ENCODE measurements at places on chromosomes 6 and 20.

DNA sequence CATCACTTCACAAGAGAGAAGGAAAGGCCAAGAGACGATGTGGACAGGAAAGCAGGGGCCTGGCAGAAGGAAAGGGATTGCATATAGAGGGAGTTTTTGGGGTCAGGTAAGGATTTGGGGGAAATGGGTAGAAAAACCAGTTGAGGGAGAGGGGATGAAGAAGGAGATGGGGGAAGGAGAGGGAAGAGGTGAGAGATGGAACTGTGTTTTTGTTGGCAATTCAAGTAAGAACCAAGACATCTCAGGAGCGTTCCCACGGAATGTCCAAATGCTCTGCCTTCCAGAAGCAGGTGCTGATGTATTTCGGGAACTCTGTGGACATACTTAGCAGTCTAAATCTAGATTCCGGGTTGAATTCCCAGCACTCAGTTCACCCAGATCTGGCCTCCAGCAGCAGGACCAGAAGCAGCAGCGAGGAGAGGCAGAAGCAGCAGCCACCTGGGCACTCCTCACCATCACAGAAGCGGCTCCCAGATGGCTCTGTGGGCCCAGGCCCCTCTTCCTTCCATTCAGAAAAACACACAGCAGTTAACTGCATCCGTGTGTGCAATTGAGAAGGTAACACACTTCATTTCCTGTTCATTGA, 88.8 kb downstream of the DZANK1 start:
- no peak for DNase-seq

DNA sequence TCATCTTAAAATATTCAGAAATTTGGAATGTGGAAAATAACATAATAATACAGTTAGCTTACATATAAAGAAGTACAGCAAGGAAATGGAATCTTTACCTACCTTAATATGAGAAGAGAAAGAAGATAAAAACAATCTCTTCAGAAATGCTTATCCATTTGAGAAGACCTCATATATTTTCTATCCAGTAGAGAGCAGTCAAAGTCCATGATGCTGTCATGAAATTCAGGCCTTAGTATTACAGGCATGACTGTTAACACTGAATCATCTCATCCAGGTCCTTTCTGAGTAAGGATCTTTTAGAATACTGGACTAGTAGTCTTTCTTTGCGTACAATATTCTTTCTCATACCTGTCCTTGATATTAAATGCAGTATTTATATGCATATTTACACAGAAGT, 713.4 kb downstream of the CD109 start:
- DNase-seq = no peak

- no peak for DNase-seq
Measured at GRCh38 chr6:102749210-102749971, 1355.9 kb downstream of the GRIK2 start.

DNA sequence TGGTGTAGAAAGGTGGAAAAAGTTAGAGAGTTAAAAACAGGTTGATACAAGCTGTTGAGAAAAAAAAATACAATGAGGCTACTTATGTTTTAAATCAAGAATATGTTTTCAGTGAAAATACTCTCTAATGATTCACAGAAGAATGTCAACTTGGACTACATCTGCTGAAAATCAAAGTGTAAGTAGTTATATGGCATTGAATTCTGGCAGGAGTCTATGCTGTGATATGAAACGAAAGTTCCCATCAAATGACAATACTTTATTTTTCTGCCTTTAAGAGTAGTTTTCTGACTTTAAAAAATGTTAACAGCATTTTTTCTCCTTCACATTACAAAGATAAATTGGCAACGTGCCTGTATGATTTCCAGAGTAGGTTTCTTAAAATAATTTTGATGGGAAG, 158.3 kb downstream of the EYA4 start:
- no peak for DNase-seq

GRCh38 chr6:124694139-124694705, 268.0 kb upstream of the RNF217 start:
- no peak for DNase-seq

- DNase-seq = no peak
Measured at GRCh38 chr6:48917233-48917632, 545.8 kb downstream of the MMUT start.

GRCh38 chr20:19969106-19969505, 48.1 kb upstream of the NAA20 start:
- no peak for DNase-seq

DNA sequence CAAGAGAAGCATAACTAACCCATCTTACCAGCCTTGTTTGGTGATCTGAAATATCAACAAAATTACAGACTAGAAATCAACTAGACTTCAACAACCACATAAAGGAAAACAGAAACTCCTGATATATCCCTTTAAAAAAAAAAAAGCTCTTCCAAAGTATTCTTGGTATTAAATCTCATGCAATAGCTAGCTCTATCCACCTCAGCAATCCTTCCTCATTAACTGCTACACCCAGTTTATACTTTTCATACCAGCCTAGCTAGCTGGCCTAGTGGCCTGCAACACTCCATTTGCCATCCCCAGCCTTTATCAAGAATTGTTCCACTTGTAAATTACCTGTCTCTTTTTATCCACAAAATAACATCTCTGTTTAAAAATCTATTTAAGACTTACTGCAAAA, 69.0 kb downstream of the BACH2 start:
- DNase-seq = no peak

DNA sequence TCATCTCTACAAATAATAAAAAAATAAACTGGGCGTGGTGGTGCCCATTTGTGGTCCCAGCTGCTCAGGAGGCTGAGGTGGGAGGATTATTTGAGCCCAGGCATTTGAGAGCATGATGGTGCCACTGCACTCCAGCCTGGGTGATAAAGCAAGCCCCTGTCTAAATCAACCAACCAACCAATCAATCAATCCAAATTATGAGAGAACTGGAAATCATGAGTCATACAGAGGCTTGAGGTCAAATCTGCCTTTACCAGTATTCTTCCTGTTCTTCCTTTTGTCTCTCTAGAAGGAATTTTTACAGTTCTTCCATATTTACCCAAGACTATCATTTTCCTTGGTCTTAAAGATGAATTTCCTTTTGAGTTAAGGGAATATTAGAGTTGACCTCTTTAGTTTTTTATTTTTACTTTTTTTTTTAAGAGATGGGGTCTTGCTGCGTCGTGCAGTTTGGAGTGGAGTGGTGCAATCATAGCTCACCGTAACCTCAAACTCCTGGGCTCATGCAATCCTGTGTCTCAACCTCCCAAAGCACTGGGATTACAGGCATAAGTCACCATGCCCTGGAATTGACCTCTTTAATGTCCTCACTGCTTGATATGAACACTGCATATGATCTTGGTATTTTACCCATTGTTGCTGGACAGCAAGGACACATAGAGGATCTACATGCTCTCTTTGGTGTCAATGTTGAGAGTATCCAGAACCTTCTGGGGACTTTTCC, 44.1 kb upstream of the TXNDC5 start:
- no peak for DNase-seq

- DNase-seq = no peak
Measured at GRCh38 chr6:38755874-38756273, 40.8 kb downstream of the DNAH8 start.

- peak; percentile 22 for DNase-seq
Measured at GRCh38 chr6:116278854-116279231, 887 bp downstream of the TSPYL1 start.

- DNase-seq = no peak
Measured at GRCh38 chr20:61903575-61904340, 161.9 kb downstream of the TAF4 start.

- no peak for DNase-seq
Measured at GRCh38 chr6:148857798-148858390, 111.1 kb downstream of the UST start.

GRCh38 chr6:33147807-33148666, 44.2 kb downstream of the COL11A2 start:
- DNase-seq = no peak

DNA sequence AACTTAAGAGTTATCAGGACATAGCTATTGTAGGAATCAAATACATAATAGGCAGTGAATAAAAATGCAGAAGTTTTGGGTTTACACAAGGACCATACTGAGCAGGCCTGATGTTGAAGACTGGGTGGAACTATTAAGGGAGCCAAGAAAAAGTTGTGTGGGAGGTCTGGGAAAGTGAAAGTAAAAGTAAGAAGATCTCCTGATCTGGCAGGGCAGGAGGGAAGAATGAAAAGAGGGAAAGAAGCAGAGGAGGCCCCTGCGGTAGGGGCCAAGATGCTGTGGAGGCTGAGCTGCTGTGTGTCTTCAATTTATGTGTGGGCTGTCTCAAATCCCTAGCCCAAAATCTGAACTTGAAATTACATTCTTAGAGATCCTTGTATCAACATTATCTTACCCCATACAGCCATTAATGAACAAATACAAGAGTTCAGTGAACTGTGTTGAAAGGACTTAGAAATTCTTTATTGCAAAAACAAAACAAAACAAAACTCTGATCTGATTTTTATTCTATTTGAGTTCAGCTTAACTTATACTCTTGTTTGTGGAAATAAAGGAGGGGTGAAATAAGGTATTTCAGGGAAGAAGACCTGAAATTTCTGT, 1183.8 kb downstream of the HACE1 start:
- DNase-seq = no peak

GRCh38 chr6:90285042-90285481, 11.6 kb downstream of the BACH2 start:
- peak; percentile 43 for DNase-seq

DNA sequence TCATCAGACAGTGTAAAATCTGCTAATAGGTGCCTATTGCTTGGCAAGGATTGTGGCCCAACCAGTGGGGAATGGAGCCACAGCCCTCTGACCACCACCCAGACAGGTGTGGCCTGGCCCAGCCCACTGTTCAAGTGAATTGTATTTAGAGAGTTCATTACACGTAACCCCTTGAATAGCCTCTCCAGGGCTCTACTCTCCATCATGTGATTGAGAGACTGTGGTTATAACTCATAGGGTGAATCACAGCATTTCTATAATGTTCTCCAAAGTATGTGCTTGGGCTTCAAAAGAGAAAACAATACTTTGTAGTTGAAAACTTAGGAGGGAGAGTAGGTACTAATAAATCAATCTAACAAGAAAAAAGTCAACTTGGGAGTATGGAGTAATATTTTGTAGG, 38.4 kb downstream of the ALDH8A1 start:
- DNase-seq = no peak

DNA sequence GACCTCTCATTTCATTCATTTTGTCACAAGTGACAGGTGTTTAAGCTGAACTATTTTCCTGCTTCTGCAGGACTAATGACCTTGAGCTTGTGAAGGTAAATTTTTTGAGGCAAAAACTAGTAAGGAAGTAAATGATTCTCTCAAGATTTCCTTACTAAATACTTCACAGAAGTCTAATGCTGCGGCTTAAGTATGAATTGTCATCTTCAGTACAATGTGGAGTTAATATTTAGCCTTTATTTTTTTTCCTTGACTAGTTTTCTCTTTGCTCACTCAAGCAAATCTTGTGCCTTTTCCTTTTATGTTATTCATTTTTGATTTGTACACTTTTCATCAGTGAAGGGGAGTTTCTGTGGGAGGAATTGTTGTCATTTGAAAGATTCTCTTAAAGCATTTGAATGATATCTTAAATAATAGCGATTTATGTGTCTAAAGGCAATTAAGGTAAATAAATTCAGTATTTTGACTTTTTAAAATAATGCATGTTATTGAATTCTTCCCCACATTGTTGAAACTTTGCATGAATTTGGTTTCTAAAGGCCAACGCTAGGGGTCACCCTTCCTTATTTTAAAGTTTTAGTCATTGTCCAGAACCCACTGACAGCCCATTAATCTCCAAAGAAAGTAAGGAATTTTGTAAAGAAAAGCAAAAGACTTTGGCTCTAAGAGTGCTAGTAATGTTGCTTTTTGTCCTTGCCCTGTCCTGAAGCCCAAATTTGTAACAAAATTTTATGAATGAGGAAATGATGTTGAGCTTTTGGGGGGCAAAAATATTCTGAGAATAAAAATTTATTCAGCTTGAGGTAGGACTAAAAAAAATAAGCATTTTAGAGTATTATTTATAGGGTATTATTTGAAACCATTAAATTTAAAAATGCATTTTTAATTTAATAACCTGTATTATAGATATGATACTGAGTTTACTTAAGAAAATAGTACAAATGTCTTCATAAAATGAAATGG, 157.4 kb upstream of the LAMA2 start:
- peak; percentile 23 for DNase-seq

DNA sequence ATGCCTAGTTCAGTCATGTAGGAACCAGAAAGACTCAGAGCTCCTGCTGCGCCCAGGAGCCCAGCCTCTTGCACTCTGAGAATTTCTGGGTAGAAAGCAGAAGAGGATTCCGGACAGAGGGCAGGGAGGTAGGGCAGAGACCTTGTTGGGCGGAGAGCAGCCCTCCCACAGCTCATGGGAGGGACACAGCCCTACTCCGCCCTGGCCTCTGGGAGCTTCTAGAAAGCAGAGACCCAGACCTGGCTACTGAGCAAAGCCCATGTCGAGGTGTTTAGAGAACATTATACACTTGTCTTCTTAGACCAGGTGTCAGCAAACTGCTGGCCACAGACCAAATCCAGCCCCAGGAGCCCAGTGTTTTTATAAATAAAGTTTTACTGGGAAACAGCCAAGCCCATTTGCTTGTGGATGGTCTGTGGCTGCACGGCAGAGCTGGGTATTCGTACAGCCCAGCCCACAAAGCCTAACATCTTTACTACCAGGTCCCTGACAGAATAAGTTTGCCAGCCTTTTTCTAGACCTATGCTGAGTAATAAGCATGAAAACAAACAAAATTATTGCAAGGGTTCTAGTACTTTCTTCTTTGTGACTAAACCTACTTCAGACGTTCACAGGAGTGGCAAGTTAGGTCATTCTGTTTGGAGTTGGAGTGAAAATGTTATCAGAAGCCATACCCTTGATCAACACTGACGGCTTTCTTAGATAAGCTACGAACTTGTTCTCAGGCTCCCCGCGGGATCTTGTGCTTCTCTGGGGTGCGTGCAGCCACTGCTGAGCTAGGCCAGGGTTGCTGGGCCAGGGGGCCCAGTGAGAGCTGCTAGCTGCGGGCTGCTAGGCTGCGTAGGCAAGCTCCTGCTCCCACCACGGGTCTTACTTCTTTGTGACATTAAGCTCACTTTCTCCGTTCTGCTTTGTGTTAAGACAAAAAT, 235.1 kb upstream of the FOXQ1 start:
- no peak for DNase-seq

DNA sequence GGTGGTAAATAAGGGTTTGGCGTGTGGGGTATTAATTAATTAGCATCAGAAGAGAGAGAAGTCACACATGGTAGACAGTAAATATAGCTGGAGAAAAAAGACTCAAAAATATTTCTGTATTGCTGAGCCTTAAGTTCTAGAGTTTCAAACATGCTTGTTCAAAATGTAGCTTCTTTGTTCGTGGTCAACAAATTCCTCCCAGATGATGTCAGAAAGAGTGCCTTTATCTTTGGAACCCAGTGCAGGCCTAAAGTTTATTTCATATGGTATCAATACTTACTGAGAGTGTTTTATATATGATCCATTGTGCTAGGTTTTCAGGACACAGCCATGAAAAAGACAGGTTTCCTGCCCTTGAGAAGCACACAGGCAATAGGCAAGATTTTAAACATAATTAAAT, 18.3 kb downstream of the MARCKS start:
- no peak for DNase-seq

DNA sequence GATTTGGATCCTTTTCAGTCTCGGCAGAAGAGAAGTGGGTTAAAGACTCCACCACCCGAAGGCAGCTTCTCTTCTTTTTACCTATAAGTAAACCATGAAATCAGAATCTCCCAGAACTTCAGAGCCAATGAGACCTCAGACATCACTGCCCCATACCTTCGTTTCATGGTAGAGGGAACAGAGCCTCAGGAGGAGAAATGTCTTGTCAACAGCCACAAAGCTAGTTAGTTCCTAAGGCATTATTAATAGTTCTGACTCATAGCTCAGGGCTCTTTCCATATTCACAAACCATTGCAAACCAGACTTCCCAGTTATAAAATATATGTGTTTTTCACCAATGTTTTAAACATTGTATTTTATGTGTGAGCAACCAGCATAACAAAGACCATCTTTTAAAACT, 118.7 kb upstream of the RIPOR2 start:
- DNase-seq = no peak
